AG04449 (cell line): ENCODE measurements at places on chromosomes 7 and 10.

DNA sequence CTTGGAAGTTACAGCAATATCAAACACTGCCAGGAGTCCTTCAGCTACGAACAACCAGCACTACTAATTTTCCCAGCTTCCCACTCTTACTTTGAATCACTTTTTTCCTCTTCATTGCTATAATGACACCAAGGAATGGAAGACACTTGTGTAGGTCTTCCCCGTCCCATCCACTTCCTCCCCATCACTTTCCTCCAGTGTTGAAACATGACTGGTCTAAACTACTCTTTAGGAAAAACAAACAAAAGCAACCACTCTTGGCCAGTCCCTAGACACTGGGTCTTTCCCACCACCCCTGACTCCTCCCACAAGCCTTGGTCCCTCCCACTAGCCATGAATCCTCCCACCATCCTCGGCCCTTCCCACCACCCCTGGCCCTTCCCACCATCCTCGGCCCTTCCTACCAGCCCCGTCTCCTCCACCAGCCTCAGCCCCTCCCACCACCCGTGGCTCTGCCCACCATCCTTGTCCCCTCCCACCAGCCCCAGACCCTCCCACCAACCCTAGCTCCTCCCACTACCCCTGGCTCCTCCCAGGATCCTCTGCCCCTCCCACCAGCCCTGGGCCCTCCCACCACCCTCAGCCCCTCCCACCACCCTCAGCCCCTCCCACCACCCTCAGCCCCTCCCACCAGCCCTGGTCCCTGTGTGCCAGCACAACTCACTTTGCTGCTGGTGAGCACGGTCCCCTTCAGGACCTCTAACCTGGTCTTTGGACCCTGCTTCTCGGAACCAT is 68.5 kb downstream of the CXCL12 start:
- no peak for DNase-seq

DNA sequence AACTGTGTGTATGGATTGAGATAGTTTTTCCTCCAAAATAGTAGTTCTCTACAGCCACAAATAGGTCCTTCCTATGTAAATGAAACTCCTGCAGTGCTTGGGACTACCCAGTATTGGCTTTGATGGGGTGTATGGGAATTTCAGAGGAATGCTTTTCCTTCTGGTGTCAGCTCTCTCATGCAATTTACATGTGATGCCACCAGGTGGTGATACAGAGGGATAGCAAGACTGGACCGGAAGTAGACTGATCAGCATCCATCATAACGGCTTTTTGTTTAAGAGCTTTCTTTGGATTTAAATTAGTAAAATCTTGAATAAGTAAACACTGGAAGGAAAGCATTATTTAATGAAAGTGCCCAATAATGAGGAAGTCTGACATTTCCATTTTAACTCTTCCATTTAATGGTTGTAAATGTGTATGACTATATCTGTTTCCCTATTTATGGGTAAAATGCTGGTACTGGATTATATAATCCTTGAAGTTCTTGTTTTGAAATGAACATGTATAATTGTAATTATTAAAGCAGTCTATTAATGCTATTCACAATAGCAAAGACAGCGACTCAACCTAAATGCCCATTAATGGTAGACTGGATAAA is 22.7 kb downstream of the DYNC1I1 start:
- no peak for DNase-seq

- DNase-seq, result no peak
Measured at GRCh38 chr10:130559547-130559880, 423.3 kb downstream of the GLRX3 start.

DNA sequence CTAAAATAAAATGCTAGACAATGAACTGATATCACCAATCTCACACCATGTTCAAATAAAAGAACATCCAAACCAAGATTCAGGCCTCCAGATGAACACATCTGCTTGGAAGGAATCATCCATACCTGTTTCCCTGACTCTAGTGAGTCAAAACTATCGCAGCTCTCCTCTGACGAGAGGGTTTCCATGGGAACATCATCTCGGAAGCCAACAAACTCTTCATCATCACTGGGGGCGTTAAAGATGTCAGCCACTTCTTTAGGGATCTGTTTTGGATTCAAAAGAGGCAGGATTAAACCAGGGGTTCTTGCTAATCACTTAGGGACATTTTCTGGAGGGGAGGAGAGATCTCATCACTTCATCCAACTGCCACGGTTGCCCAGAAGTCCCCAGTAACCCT is 29.1 kb downstream of the CDCA7L start:
- no peak for DNase-seq

DNA sequence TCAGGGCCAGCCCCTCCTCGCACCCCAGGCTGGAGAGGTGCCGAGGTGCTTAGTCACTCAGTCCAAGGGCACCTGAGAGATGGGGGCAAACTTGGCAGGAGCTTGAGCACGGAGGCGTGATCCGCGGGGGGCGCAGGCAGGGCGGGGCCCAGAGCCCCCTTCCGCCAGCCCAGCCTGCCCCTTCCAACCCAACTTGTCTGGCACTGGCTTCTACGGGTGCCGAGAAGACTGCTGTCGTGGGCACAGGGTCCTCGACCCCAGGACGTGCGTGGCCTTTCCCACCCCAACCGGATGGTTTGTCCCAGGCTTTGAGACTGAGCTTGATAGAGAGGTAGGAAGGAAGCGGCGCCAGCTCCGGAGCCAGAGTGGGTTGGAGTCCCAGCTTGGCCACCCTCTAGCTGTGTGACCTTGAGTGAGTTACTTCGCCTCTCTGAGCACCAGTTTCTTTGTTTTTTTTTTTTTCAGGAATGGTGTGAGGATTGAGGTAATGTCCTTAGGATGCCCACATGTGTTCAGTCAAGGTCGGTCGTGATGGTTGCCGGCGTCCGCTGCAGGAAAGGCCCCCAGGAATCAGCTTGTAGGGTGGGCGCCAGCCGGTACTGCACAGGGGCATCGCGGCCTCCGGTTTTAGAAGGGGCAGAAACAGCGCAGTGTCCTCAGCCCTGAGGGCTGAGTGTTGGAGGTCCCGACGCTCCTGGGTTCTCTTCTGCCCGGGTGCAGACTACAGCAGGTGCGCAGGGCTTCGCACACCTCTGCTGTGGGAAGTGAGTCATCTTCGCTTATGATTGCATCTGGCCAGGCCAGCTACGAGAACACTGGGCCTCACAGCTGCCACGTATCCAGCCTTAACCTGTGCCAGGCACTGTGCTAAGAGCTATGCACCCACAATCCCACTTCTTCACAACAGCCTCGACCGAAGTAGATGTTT is 28.6 kb upstream of the VAX1 start:
- DNase-seq, result no peak

GRCh38 chr7:80837345-80837744 is 81.5 kb downstream of the SEMA3C start:
- no peak for DNase-seq

- no peak for DNase-seq
Measured at GRCh38 chr10:129771991-129772431, 192.1 kb downstream of the EBF3 start.

DNA sequence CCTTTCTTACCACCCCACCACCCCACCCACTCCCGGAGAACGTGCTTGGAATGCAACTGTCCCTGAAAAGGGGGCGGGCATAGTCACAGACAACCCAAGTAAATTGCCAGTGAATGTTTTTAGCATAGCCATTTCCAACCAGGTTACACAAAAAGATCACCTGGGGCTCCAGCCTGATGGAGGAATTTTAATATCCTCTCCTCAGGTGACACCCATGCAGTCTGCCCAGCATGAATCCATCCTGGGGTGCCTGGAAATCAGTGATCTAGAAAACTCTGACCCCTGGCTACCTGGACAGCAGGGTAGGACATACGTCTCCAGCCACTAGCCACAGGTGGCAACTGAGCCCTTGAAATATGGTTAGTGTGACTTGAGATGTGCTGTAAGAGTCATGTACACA is 61.1 kb downstream of the SORBS1 start:
- no peak for DNase-seq

DNA sequence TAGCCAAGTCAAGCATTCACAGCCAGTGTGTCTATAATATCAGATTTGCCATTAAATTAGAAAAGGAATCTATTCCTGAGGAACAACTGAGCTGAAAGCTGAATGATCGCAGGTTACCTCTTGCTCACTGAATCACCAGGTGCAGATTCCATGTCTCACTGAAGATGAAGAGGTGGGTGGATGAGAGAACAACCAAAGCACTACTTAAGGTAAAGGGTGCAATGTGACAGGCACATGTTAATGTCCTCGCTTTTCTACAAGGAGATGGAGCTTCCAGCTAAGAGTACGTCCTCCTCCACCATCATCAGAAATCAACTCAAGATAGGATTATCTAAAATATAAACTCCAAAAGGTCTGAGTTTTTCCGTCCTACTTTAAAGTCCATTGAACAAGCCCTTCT is 4.6 kb downstream of the SORCS1 start:
- DNase-seq, result no peak

GRCh38 chr7:12139416-12139815 is 71.7 kb upstream of the TMEM106B start:
- no peak for DNase-seq

- DNase-seq, result no peak
Measured at GRCh38 chr10:128067691-128068397, 58.4 kb downstream of the MKI67 start.

DNA sequence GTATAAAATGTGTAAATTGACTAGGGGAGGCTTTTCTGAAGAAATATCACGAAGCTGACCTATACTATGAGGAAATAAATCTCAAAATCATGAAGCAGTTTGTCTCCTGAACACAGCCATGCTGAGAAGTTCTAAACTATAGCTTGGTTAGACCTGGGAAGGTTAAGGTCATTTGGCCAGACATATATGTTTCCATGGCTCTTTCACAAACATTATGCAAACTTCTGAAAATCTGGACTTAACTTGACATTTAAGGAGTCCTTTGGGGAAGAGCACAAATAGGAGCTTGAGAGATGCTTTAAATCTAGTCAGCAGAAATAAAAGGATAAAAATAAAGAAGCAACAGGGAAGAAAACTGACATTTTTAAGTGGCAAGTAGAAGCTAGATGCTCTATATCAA is 115.9 kb upstream of the MEOX2 start:
- no peak for DNase-seq

GRCh38 chr7:30933124-30933974 is 21.7 kb downstream of the AQP1 start:
- no peak for DNase-seq

GRCh38 chr7:65390588-65390987 is 16.9 kb downstream of the ZNF92 start:
- DNase-seq, result no peak

- DNase-seq, result no peak
Measured at GRCh38 chr7:41446606-41447449, 256.1 kb downstream of the INHBA start.

DNA sequence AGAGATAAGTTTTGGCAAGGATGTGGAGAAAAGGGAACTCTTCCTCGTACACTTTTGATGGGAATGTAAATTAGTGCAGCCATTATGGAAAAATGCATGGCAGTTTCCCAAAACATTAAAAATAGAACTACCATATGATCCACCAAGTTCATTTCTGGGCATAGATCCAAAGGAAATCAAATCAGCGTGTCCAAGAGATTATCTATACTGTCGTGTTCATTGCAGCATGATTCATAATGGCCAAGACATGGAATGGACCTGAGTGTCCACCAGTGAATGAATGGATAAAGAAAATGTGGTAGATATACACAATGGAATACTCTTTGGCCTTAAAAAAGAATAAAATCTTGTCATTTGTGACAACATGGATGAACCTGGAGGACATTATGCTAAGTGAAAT is 70.3 kb upstream of the RSU1 start:
- peak; percentile 82 for DNase-seq

- no peak for DNase-seq
Measured at GRCh38 chr10:89589101-89589720, 53.8 kb upstream of the SLC16A12 start.

DNA sequence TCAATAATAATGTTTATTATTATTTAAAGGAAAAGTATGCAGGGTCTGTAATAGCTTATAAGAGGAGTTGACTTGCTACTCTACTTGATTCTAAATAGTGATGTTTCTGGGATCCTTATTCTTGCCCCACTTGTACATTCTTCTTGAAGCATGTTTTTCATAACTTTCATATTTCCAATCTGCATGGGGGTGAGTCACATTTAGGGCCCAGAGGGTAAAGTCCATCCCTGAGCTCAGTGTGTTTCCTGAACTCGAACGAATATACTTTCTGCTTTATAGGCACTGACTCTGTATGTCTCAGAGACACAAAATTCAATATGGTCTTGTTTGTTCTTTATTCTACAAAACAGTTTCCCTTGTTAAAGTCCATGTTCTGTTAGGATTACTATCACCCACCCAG is 61.0 kb upstream of the SMIM30 start:
- DNase-seq, result no peak

GRCh38 chr10:48604039-48604990 is 558 bp downstream of the ARHGAP22 start:
- DNase-seq, result no peak

GRCh38 chr7:102024769-102025391 is 207.5 kb downstream of the CUX1 start:
- no peak for DNase-seq

DNA sequence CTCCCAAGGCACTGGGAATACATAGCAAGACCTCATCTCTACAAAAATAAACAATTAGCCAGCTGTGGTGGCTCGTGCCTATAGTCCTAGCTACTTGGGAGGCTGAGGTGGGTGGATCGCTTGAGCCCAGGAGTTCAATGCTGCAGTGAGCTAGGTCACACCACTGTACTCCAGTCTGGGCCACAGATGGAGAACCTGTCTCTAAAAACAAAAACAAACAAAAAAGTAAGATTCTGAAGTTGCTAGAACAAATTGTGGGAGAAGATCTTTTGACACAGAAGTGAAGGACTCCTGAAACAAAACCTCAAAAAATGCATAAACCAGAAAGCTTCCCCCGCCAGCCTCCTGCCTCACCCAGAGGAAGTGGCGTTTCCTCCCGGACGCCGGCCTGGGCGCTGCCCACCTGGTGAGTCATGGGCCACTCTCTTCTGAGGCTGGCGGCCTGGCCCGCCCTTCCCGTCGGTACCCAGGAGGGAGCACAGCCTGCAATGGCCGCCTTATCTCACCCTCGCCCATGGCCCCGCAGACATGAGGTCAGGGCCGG is 25.4 kb upstream of the ELN start:
- DNase-seq, result peak; percentile 21

DNA sequence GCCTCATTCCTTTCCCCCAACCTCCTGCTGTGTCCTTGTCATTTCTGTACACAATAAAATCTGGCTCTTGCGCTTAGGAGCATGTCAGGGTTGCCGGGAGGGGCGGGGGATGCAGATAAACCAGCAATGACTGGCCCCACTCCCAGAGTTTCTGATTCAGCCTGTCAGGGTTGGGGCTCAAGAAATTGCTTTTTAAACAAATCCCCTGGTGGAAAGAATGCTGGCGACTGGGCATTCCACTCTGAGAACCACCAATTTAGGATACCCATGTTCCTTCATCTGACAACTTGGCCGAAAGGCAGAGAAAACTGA is 376.4 kb downstream of the TCERG1L start:
- no peak for DNase-seq

DNA sequence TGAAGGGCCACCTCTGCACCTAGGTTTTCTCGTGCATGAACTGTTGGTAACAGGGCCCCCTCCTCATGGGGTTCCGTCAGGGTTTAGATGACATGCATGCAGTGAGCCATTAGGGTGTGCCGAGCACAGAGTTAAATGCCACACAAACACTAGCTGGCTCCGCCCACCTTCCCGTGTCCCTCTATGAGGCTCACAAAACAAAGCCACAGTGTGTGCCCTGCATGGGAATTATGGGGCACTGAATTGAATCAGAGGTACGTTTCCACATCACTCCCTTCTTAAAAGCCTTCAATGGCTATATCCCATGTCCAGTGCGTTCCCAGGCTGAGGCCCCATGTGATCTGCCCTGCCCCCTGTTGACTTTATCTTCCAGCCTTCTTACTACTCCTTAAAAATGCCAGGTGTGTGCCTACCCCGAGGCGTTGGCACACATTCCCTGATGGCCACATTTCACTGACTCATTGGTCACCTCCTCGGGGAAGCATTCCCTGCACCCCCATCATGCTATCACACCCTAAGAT is 35.7 kb downstream of the GSDME start:
- DNase-seq, result no peak
